ENCODE measurements at places on chromosomes 2 and 18.

GRCh38 chr2:60311524-60311923, 241.9 kb downstream of the BCL11A start:
- no peak for DNase-seq

DNA sequence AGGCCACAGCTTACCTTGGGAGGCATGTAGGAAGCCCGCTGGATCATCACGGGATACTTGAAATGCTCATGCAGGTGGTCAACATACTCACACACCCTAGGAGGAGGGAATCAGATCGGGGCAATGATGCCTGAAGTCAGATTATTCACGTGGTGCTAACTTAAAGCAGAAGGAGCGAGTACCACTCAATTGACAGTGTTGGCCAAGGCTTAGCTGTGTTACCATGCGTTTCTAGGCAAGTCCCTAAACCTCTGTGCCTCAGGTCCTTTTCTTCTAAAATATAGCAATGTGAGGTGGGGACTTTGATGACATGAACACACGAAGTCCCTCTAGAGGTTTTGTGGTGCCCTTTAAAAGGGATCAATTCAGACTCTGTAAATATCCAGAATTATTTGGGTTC, 17.9 kb downstream of the TYMS start:
- no peak for DNase-seq

GRCh38 chr2:241321886-241322285, 6.2 kb downstream of the SEPTIN2 start:
- DNase-seq: no peak

- no peak for DNase-seq
These were observed 61.1 kb downstream of the ASB1 start for GRCh38 chr2:238487652-238488346.

GRCh38 chr2:8478471-8478793, 203.4 kb upstream of the ID2 start:
- DNase-seq: no peak

DNA sequence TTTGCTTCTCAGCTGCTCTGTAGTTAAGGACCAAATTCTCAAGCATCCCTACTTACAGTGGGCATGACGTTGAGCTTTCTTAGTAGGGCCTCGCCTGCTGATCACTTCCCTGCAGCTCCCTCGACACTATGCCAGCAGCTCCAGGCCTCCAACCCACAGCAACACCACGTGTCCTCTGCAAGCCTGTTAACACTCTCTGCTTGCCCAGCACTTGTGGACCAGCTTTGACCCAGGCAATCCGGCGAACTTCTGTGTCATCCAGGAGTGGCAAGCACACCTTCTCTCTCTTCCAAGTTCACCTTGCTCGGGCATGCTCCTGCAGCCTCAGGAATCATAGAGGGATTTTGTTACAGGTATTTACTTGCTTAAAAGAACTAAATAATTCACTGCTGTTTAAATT, 138.6 kb upstream of the FHL2 start:
- DNase-seq: no peak

DNA sequence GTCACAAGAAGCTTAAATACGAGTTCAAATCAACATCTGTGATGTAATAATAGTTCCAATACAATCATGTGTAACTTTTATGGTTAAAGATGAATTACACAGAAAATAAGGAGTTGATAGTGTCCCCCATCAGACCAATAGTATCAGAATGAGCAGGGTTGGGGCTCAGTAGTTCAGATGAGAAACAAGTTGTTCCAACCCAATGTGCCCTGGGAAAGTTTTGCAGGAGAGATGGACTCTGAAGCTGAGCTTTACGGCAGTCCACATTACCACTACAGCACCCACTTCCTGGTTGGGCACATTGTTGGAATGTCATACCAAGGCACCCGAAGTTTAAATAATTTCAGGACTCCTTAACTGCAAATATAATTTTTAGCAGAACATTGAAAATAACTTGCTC, 12.1 kb upstream of the CXCR4 start:
- DNase-seq: no peak

GRCh38 chr2:241728627-241729026, 5.8 kb upstream of the D2HGDH start:
- no peak for DNase-seq

GRCh38 chr2:183024339-183025095, 13.7 kb downstream of the NCKAP1 start:
- no peak for DNase-seq

- DNase-seq: no peak
These were observed 87.6 kb downstream of the C2orf74 start for GRCh38 chr2:61249521-61250071.

DNA sequence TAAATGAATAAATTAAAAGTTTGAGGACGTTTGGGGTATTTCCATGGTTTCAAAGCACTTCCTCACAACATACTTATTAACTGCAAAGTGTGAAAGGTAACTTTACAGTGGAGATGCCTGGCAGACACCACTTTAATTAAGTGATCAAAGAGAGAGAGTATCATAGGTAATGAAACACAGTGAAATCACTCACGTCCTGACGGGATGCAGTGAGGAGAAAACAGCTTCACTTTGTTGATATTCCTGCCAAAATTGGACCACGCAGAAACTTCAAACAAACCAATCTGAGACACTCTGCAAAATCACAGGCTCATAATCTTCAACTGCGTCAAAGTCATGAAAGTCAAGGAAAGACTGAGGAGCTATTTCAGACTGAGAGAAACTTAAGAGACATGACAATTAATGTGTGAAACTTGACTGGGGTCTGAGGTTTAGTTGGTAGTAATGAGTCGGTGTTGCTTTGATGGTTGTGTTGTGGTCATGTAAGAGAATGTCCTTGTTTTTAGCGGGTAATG, 66.0 kb upstream of the ITGB6 start:
- no peak for DNase-seq

DNA sequence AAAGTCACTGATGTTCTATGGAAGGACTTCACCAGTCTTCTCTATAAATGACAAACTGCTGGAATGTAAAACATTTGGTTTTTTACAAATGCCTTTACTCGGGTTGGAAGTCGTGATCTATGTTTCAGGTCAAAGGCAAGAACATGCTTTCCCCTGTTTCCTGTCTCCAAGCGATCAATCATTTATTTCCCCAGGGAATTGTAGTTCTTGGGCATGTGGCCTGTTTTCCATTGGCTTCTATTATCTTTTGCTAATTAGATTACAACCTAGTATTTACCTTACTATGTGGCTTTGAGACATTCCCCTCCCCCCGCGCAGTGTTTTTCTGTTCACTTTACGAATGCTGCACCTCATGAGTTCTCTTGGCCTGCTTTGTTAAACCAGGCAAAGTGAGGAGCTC, 684.2 kb downstream of the EPHA4 start:
- no peak for DNase-seq

DNA sequence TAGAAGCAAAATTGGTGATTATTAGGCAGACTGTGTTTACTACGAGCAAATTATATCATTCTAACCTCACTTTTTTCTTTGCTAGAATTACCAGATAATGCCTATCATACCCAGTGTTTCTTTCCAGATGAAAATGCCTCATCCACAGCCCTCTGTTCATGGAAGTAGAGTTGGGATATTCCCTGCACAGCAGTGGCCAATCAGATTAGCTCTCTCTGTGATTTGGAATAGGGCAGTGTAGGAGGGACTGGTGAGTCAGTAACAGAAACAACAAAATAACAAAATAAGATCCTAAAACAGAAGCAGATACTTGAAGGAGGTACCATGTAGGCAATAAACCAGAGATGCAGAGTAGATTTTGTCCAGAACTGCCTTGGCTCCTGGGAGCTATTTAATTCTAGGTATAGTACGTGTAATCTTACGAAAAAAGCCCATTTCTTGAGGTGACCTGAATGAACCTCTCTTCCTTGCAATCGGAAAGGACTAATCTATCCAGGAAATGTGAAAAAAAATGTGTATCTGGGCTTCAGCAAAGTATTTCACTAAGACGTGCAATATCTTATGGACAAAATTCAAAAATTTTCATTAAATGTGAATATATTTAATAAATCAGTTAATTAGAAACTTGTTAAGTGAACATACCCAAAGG, 18.4 kb upstream of the TMEM17 start:
- DNase-seq: no peak

DNA sequence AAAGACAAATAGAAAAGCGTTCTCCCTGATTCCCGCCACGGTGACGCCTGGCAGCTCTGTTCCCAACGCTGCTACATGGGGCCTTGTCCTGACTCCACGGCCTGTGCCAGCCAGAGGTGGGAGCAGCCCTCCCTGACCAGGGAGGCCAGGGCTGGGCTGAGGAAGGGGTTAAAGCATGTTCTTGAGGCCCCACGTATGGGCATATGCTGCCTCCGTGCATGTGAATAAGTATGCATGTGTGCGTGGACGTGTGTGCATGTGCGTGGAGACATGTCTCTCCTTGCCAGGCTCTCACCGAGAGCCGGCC, 1.6 kb upstream of the SNED1 start:
- peak; percentile 2 for DNase-seq

- no peak for DNase-seq
These were observed 855.5 kb upstream of the SALL3 start for GRCh38 chr18:78123926-78124797.

DNA sequence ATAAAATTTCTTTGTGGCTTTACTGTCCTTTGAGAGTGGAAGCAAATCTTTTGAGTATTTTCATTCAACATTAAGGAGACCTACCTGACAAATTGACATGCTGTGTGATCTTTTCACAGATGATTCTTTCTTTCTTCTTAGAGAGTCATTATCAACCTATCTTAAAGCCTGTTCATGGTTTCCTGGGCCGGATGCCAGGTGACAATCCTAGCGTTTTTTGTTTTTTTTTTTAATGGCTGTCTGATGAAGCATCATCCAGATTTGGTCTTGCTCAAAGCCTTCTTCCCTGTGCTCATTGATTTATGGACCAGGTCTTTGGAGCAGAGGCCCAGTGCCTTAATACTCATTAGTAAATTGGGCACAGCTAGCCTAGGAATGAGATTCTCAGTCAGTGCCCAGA, 9.8 kb upstream of the MGAT5 start:
- no peak for DNase-seq

GRCh38 chr2:196170213-196170605, 1.2 kb downstream of the STK17B start:
- DNase-seq: peak; percentile 58

- peak; percentile 41 for DNase-seq
These were observed 89.4 kb upstream of the MAP2 start for GRCh38 chr2:209334188-209335017.

GRCh38 chr2:228777855-228778355, 493.2 kb downstream of the PID1 start:
- no peak for DNase-seq

DNA sequence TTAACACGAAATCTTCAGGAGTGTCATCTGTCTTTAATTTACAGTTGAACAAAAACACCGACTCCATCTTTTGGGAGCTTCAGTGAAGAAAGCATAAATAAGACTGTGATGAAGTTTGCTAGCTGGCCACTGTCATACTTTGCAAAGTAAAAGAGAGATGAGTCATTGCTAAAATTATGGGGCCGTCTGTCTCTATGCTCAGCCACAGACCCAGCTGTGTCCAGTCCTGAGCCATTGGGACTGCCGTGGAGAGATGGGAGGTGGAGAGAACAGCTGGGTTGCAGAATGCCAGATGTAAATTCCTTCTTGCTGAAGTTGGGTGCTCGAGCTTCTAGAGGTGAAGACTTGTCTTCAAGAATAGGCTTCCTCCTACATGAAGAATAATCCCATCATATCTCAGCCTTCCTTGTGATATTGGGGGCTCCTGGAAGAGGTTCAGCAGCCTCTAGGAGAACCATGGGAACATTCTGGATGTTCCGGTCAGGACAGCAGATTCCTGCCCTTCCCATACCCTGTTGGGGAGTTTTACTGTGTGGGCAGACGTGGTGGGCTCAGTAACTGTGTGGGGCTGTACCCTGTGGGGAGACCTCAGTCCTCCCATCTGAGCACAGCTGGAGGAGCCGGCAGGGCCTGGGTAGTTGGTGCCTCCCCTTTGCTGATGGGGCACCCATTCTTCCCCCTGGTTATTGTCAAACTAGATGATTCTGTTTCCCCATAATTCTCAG, 71.1 kb downstream of the LDLRAD4 start:
- no peak for DNase-seq

GRCh38 chr2:52518678-52519077, 1248.9 kb upstream of the CHAC2 start:
- DNase-seq: no peak

- DNase-seq: no peak
These were observed 24.0 kb upstream of the ZNF516 start for GRCh38 chr18:76518860-76519538.

- no peak for DNase-seq
These were observed 151.5 kb downstream of the ALK start for GRCh38 chr2:29769847-29770246.

DNA sequence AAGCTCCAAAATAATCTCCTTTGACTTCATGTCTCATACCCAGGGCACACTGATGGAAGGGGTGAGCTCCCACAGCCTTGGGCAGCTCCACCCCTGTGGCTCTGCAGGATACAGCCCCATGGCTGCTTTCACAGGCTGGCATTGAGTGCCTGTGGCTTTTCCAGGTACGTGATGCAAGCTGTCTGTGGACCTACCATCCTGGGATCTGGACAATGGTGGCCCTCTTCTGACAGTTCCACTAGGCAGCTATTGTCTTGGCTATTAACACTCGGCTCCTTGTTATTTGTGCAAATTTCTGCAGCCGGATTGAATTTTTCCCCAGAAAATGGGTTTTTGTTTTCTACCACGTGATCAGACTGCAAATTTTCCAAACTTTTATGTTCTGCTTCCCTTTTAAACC, 634.2 kb downstream of the TSN start:
- DNase-seq: no peak

- DNase-seq: no peak
These were observed 102.8 kb upstream of the RNF152 start for GRCh38 chr18:61995618-61996017.

DNA sequence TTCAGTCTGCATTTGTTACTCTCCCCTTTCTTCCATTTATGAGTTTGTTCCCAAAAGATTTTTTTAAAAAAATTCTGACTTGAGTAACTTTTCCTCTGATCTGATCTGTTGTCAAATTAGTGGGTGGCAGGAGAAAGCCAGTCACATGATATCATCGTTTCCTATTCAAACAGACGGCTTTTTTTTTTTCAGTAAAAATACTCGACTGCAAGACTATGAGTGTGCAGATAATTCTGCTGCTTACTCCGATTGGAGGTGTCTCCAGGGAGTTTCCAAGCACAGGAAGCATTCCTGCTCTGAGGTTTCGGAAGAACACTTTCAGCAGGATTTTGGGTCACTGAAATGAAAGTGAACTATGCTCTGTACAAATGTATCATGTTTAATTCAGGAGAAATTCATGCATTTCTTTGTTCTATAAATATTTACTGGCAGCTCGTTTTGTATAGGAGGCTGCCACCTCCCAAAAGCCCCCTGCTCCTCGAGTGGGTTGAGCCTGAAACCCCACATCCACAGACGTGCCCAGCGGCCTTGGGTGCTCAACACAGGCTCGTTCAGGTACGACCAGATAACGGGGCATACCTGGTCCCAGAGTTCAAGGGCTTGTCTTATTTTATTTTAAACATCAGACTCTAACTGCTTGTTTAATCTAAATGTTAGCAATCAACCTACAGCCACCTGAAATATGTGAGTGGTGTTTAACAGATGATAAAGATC, 126.9 kb upstream of the ZNF516 start:
- no peak for DNase-seq

All from stimulated activated naive CD8-positive, alpha-beta T cell treated with anti-CD3 and anti-CD28 coated beads, Interleukin-15, Interleukin-2, amounts not matched to agents 100 U/mL and 50 U/mL, for 24 hours (primary cell).